ENCODE measurements at places on chromosomes 4 and X.

GRCh38 chr4:73275318-73275654, 16.7 kb upstream of the ANKRD17 start:
- DNase-seq: no peak

DNA sequence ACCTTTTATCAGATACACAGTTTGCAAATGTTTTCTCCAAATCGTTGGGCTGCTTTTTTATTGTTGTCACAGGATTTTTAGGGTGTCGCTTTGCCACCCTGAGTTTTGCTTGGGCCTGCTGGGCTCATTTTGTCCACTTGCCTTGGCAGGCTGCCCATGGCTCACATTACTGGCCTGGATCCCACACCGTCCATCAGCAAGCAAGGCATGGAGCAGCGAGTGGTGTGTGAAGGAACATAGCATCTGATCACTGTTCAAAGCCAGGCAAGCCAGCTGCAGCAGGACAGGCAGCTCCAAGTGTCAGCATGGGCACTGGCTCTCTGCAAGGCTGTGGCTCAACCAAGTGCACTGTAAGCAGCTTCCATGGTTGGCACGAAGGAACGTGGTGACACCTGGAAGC, 261.4 kb upstream of the TECRL start:
- no peak for DNase-seq

GRCh38 chr4:183398298-183399125, 45.9 kb upstream of the CDKN2AIP start:
- peak; percentile 87 for DNase-seq

GRCh38 chr4:142550965-142551364, 295.1 kb downstream of the INPP4B start:
- DNase-seq: no peak

- DNase-seq: peak; percentile 21
These were observed 6.4 kb downstream of the MTM1 start for GRCh38 chrX:150574559-150575418.

DNA sequence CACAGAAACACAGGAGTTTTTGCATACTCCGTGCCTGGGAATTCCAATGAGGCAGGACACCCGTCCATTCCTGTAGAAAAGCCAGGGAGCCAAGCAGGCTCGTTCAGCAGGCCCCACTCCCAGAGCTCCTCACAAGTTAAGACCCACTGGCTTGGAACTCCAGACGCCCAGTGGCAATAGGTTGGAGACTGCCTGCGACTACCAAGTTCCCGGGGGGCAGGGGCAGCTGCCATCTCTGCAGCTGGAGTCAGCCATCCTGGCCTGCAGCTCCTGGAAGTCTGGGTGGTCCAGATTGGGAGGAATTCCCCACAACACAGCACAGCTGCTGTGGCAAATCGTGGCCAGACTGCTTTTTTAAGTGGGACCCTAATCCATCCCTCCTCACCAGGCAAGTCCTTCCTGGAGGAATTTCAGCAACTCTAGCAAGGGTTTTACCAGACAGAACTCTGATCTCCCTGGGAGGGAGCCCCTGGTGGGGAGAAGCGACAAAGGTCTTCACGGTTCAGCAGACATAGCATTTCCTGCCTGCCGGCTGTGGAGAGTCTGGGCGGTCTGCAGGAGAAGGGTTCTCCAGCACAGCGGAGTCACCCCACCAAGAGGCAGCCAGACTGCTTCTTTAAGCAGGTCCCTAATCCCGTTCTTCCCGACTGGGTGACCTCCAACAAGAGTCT, 231.9 kb downstream of the STPG2 start:
- peak; percentile 47 for DNase-seq

DNA sequence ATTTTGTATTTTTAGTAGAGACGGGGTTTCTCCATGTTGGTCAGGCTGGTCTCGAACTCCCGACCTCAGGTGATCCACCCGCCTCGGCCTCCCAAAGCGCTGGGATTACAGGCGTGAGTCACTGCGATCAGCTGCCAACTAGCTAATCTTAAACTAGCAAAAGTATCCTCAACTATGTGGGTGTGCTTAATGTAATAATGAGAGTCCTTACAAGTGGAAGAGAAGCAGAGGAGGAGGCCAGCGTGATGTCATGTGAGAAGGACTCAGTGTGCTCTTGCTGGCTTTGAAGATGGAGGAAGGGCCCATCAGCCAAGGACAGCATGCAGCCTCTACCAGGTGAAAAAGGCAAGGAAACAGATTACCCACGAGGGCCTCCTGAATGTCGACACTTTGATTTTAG, 19.6 kb downstream of the SCD5 start:
- DNase-seq: no peak

- peak; percentile 5 for DNase-seq
These were observed 8.7 kb upstream of the TBC1D9 start for GRCh38 chr4:140764785-140765392.

- DNase-seq: no peak
These were observed 1.0 kb upstream of the DAPP1 start for GRCh38 chr4:99815597-99816011.

GRCh38 chr4:88018466-88018865, 11.0 kb downstream of the PKD2 start:
- DNase-seq: no peak

GRCh38 chr4:145098675-145099037, 545 bp downstream of the ABCE1 start:
- DNase-seq: no peak
